Stimulated activated CD8-positive, alpha-beta memory T cell treated with anti-CD3 and anti-CD28 coated beads, Interleukin-2, amount 100 ng/mL, for 1 hour (primary cell): ENCODE measurements at places on chromosomes 5 and 9.

DNA sequence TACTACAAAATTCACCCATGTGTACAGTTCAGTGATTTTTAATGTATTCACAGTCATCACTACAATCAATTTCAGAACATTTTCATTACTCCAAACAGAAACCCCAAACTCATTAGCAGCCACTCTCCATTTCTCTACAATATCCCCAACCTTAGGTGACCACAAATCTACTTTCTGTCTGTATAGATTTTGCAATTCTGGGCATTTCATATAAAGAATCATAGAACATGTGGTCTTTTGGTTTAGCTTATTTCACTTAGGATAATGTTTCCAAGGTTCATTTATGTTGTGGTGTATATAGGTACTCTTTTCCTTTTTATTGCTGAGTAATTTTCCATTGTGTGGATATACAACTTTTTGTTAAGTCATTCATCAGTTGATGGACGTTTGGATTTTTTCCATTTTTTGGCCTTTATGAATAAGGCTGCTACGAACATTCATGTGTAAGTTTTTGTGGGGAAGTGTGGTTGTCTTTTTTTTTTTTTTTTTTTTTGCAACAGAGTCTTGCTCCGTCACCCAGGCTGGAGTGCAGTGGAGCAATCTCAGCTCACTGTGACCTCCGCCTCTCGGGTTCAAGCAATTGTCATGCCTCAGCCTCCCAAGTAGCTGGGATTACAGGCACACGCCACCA, 54.5 kb downstream of the DOCK8 start:
- DNase-seq, result no peak

- DNase-seq, result no peak
These were observed 16.5 kb upstream of the ADRB2 start for GRCh38 chr5:148809781-148810524.

DNA sequence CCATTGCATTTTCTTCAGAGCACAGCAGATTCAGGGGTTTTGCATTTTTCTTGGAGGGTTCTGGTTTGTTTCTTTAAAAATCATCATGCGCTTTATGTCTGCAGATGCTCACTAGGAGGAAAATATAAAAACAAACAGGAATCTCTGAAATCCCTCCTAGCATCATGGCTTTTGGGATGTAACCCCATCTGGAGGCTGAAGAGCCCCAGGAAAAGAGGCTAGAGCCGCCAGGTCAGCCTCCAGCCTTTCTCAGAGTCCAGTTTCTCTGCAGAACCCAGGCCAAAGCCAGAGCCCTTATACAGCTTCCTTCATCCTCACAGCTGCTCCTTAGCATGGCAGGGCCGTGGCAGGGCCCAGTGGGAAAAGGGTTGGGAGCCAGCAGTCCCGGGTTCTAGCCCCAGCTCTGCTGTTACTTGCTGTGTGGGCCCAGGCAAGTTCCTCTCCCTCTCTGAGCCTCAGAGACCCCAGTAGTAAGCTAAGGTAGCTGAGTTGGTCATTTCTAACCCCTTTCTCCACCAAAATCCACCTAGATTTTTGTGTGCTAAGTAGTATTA, 62.1 kb downstream of the PAX5 start:
- no peak for DNase-seq

DNA sequence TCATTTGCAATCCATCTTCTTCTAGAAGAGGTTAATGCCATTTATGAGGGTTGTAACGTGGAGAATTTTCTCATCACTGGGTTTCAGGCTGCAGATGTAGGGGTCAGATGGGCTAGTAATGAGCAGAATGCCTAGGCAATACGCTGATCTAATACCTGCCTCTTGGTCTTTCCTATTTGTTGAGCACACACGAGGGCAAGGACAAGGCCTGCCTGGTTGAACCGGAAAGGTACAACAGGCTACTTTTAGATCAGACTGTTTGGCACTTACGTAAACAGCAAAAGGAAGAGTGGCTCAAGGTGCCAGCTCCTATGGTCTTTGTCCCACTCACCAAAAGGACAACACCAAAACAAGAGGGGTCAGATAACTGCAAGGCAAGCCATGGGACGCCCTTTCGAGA, 24.0 kb upstream of the GNE start:
- DNase-seq, result no peak

DNA sequence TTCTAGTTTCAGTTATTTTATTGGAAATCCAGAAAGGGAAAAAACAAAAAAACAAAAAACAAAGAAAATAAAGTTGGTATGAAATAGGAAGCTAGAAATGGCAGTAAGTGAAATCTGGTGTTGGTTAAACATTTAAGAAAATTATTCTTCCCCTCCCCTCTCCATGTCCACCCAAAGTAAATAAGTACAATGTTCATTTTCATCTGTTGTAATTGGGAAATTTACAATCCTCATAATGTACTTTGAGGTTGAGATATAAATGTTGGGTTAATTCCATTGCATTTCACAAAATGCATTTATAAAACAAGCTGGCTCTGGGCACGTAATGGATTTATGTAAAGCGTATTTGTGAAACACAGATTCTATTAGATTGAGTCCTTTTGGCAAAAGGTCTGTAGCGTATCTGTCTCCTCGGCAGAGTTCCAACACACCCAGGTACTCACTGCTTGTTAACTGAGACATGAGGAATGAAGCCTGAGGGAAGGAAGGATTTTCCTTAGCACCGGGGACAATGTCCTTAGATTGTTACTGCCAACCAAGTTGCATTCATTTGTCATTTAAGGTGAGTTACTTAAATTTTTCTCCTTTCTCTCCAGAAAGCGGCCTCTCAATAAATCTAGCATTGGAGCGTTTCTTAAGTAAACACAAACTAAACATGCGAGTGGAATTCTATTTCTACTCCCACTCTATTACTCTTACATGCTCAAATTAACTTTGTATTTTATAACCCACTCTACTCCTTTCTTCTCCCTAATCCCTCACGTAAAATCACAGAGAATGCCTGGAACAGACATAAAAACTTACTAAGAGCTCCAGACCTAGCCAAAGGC, 912.3 kb upstream of the WWC1 start:
- DNase-seq, result no peak

GRCh38 chr9:14366076-14366475, 52.1 kb upstream of the NFIB start:
- no peak for DNase-seq

DNA sequence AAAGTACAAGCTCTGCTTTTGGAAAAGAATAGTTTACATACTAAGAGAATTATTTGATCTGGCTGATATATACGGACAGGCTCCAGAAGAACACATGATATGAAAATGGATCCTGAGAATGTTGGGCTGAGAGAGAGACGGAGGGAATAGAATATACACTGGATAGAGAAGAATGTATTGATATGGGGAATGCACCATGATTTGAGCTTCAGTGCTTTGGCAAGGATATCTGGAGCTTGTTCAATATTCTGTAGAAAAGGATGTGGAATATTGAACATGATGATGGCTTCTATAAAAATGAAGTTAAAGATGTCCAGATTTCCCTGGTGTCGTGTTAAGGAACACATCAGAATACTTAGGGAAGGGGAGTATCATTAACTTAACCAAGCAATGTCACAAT, 280.5 kb upstream of the VLDLR start:
- no peak for DNase-seq

DNA sequence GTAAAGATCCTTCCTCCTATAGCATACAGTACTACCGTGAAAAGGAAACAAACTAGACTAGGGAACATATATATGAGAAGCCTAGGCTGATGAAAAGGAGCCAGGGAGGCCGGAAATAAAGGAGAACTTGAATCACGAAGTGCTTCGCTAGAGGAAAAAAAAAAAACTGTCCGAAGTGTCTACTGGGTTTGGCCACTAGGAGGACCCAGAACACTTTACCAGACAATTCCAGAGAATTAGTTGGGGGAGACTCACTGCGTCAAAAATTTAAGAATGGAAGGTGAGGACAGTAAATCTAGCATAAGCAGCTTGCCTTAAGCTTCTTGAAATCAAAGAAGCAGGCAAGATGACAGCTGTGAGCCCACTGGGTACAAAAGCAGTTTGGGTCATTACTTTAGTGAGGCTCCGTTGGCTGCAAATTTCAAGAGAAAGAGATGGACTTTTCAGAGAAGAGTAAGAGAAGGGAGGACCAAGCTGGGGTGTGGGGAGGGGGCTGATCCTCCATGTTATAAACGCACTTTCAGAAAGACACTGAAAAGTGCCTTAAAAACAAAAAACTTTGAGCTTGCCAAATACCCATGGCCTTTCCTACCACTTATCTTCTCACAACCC, 47.4 kb downstream of the P4HA2 start:
- no peak for DNase-seq

DNA sequence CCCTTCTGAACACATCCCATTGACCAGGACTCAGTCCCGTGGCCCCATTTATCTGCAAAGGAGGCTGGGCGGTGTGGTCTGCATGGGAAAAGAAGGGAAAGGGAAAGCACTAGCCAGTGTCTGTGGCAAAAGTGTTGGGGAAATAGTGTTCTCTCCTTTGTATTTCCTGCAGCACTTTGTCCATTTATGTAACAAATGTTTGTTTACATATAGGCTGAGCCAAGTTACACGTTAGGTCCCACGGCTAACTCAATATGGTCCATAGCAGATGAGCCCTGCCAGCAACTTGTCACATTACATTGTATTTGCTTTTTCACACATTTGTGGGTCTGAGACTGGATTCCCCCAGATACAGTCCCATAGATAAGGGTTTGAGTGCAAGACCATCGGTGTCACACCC, 260.5 kb downstream of the MSX2 start:
- DNase-seq, result no peak

DNA sequence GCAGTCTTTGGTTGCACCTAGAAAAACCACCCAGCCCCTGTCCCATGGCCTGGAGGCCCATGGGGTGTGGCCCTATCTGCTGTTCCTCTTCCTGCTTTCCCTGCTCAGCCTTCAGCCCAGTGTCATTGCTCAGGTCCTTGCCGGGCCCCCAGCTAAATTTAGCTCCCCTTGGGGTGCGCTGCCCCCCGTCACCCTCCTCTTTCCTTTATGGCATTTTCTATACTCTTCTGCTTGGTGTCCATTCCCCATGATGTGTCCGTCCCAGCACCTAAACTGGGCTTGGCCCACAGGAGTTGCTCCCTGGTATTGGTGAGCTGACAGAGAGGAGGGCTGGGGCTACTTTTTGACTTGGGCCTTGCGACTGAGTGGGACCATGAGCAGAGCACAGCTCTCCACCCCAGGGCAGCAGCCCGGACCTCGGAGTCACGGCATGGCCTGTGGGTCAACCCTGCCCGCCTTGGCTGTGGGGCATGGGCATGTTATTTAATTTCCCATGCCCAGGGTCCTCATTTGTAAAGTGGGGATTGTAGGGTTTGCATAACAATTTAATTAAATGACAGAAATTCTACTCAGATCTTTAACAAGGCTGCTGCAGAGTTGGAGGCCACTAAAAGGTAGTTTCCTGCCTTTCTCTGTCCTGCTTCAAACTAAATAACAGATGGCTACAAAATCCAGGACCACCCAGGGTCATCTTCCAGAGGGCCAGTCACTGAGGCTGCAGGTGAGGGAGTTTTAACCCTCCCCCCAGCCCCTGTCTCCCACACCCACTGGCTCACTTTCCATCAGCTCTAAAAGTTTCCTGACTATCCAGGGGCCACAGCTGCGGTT, 98.2 kb downstream of the DAP start:
- DNase-seq, result no peak

- no peak for DNase-seq
These were observed 178.4 kb downstream of the TTLL11 start for GRCh38 chr9:121914604-121915303.

GRCh38 chr5:105806596-105806995, 1864.1 kb downstream of the EFNA5 start:
- no peak for DNase-seq

DNA sequence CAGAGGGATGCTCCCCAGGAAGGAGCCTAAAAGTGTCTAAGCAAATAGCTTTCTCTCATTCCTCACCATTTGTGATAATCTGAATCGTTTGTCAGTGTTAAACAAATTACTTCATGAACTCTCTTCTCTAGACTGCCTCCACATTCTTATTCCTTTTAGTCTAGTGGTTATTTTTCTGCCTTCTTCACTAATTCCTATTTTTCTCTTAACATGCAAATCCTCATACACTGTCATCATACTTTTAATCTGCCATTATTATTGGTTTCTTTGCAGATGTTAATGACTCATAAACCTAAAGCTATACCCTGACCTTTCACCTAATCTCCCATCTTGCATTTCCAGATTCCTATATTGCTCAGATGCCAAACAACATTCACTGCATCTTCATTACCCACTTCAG, 428.9 kb downstream of the EFNA5 start:
- no peak for DNase-seq
